SK-MEL-5 (cell line): ENCODE measurements at places on chromosomes 2 and 18.

GRCh38 chr2:28267282-28267681, 125.4 kb upstream of the FOSL2 start:
- DNase-seq = no peak

GRCh38 chr2:234027641-234028040, 22.9 kb upstream of the SPP2 start:
- no peak for DNase-seq

GRCh38 chr2:45207101-45207500, 197.8 kb upstream of the SIX2 start:
- no peak for DNase-seq

DNA sequence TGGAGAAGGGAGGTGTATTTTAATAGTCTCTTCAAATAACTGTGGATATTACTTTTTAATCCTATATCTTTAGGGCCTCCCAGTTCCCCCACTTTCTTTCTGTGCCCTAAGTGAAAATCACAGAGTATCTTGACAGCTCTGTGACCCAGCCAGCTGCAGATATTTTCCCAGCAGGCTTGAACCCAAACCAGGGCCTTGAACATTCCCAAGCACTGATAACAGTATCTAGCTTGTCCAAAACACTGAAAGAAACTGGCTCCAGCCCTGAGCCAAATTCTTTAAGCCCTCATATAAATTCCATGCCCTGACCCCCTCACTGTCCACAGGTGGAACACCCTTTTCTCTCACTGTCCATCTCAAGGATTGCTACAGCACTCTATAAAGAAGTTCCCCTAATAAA, 388.1 kb upstream of the CHAC2 start:
- no peak for DNase-seq
